ENCODE measurements at places on chromosomes 12 and 14.

- no peak for DNase-seq
These were observed 24.2 kb downstream of the OTUB2 start for GRCh38 chr14:94050231-94050880.

DNA sequence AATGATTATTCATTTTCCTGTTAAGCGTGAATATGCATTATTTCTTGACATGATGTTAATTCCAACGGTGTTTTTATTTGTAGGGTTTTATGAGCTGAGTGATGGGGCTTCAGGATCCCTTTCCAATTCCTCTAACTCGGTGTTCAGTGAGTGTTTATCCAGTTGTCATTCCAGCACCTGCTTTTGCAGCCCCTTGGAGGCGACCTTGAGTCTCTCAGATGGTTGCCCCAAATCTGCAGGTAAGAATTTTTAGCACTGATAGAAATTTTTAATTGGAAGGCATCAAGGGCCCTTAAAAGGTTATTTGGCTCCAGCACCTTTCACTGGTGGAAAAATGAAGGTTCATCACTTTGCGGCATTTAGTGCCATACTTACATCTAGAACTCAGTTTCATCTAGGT lies 3.7 kb downstream of the DACT1 start:
- no peak for DNase-seq

DNA sequence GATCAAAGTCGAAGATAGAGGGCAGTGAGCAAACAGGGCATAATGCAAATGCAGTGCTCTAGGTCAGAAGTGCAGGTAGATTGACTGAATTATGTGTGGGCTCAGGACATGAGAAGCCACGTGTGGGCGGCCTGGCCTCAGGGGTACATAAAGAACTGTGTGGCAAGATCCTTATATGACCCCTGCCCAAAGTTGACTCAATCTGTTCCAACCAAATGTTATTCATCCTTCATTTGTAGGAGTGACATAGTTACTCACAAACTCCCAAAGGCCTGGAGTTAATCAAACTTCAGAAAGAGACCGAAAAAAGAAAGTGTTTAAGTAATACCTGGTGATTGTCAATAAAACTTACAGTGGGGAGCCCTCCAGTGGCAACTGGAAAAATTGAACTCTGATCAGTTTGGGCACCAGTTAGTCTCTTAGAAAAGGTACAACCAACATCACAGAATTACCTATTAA lies 150.4 kb upstream of the FAR2 start:
- no peak for DNase-seq

DNA sequence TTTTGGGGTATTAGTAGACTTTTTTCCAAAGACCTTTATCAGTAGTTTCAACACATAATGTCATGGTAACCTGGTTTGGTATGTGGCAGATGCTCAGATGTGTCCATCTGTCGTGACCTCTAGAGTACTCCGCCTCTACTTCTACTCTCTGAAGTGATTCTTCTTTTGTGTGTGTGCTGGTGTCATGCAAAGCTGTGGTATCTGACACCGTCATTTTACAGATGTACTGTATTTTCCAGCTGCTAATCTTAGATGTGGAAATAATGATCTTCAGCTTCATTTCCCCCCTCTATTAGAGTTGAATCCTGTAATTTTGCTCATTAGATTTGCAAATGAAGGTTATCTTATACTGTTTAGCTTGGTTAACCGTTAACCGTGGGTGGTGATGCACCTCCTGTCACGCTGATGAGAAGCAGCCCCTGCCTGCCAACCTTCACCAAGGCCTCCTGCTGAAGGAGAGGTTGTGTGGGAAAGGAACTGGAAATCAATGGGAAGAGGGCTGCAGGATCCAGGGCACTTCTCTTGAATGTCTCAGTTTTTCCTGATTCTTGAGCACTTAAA lies 222.4 kb upstream of the AMIGO2 start:
- no peak for DNase-seq

- no peak for DNase-seq
These were observed 380.7 kb upstream of the SYT1 start for GRCh38 chr12:78483767-78484315.

DNA sequence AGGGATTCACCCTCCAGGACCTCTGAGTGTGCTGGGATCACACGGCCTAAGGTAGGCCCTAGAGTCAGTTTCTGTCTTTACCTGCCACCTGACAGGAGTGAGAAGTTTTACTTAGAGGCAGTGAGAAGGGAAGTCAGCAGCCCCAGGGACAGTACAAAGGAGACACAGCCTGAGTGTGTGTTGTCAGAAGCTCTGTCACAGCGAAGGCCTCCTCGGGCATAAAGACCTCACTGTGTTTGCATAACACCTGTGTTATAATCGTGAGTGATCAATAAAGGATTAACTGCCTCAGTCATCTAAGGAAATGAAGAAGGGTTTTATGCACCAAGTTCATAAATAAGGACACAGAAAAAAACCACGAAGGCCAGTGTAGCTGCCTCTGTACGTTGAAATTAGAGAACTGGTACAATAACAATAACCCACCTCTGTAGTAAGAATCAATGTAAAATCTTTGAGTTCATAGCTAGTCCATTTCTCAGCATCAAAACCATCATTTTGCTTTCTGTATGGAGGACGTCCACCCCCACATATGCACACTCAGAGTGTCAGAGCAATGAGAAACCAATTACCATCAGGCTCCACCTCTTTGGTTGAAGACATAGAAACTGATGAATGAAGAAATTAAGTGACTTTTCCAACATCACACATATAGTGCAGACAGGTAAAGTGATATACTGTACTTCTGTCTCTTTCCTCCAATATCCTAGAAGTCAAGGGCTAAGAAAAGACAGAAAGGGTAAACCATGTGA lies 159.3 kb downstream of the DAD1 start:
- DNase-seq = no peak

DNA sequence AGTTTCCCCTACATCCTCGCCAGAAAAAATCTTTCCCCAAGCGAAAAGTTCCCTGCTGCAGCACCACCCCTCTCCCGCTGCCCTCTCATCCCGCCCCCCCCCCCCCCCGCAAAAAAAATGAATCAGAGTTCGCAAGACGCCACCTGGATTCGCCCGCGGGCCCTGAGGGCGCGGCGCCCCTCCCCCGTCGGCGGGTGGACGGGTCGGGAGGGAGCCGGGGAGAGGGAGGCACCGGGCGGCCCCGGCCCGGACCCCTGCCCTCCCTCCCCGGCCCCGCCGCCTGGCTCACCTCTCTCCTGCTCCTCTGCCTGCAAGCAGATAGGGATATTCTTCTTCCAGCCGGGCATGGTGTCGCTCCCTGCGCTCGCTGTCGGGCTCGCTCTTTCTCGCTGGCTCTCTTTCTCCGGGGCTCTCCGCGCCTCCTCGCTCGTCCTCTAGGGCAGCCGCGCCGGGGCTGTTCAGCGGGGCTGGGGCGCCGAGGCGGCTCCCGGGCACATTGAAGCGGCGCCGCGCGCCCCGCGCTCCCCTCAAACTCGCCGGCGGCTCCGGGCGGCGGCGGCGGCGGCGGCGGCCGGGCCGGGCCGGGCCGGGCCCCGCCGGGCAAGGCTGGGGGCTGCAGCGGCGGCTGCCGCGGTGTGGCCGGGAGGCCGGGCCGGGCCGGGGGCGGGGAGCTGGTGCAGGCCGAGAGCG lies 200.3 kb upstream of the CAND1 start:
- DNase-seq = peak; percentile 40

DNA sequence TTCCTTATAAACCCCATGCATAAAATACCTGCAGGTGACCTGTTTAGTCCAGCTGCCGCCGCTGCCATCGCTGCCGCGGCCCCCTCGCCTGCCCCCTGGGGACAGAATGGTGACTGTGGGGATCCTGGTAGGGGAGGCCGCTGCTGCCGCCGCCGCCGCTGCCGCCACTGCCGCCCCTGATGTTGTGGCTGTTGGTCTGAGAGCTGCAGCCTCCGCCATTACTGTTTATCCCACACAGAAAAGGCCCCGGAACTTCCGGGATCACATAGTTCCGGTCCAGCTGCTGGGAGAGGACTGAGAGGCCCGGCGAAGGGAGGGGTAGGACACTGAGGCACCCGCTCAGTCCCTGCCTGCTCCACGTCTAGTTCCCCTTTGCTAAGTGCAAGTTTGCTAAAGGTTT lies 244.9 kb downstream of the C12orf50 start:
- no peak for DNase-seq

DNA sequence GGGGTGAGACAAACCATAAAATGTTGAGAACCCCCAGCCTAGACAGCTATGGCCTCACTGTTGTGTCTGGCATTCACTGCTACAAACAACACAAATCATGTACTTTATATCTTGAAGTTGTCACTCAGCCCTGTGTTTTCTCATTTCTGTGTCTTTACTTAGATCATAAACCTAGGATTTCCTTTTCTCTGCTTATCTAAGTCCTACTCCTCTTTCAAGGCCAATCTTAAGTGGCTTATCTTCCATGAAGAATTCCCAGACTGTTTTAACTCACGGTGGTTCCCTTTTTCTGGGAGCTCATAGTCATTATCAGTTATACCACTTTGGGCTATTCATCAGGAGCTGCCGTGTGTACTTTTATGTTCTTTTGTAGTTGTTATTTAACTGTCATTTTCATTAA lies 42.1 kb downstream of the FLRT2 start:
- DNase-seq = no peak

GRCh38 chr12:10033783-10034545 lies 3.5 kb downstream of the CLEC9A start:
- no peak for DNase-seq

DNA sequence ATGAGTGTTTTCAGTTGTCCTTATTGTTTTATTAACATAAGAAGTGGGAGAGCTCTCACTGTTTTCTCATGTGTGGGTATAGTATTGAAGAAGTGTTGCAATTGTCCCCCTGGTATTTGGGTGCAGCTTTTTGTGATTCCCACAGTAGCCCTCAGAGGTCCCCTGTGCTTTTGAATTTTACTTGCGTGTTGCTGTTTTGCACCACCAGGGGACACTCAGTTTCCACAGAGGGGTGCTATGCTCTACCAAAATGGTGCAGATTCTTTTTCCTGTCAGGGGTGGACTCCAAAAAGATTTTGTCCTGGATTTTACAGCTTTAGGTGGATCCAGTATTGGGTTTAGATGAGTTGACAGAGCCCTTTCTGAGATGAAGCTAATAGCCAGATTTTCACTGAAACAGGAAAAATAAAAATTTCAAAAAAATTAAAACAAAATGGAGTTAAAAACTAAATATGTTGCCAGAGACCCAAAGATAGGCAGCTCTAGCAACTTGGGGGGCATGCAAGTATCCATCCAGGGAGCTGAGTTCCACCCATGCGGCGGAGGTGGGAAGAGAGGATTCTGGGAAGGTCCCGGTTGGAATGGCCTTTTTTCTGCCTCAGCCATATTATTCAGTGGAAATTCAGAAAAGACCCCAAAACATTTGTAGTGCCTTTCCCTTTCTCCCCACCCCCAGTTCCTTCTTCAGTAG lies 50.2 kb downstream of the TTLL5 start:
- DNase-seq = no peak

Data from activated CD4-positive, alpha-beta T cell treated with anti-CD3 and anti-CD28 coated beads, Interleukin-2, amount 50 U/mL, for 4 hours (primary cell).